ENCODE measurements at places on chromosomes 5 and 9.

GRCh38 chr9:123480791-123481190 lies 124.8 kb downstream of the CRB2 start:
- DNase-seq, result no peak

GRCh38 chr5:39031041-39031440 lies 43.2 kb downstream of the RICTOR start:
- DNase-seq, result no peak

- no peak for DNase-seq
These were observed 33.8 kb upstream of the NEURL1B start for GRCh38 chr5:172607213-172607793.

GRCh38 chr9:104269996-104270963 lies 176.2 kb downstream of the SMC2 start:
- DNase-seq, result no peak

DNA sequence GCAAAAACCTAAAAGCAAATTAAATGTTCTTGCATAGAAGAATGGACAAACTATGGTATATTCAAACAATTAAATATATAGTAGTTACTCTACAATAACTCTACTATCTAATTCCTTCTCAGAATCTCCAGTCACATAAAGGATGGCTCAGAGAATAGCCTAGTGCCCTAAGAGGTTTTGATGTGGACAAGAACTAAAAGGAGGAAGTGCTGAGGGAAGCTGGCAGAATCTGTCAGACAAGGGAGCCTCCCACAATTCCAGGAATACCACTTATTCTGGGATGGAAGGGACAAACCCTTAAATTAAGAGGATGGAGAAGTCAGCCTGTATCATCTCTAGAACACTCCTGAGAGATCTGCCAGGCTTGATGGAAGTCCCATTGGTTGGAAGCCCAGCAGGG lies 30.4 kb downstream of the TNFSF8 start:
- DNase-seq, result no peak

DNA sequence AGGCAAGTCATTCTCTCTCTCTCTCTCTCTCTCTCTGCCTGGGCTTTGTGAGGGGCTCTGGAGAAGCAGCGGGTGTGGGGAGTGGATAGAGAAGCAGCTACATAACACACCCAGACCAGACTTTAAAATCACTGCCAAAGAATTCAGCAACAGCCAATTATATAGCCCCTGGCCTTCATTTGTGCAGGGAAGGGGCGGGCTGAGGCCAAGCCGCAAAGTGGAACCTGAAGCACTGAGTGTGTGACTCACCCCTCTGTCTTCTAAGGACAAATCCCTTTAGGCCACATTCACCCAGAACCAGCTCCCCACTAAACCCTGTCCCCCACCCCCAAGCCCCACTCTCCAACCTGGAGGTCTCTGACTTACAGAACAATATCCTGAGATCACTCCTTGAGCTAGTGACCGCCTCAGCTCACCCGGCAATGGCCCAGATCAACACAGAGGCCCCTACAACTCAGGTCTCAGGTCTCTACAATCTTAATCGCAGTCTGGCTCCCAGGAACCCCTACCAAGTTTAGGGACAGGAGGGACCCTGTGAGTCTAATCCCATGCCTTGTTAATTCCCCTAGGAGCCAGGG lies 6.0 kb downstream of the B4GALT1 start:
- no peak for DNase-seq

DNA sequence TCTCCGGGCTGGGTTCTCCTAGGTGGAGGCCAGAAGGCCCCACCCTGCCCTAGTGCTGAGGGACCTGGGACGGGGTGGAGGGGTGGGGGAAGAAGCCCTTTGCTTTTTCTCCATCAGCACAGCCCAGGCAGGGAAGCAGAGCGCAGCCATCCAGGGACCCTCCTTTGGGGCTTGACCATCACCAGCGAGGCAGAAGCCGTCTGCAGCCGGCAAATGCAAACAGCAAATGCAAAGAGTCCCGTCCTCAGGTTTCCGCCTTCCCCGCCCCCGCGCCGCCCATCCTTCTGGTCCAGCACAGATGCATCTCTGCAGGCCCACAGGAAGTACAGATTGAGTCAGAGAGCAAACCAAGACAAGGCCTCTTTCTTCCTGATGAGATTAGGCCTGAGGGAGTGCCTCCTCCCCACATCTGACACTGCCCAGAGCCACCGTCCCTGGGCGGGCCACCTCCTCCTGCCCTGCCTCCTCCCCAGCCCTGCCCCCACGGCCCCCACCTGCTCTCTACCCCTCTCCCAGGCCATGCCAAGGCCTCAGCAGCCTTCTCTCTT lies 23.4 kb downstream of the CORO2A start:
- no peak for DNase-seq

DNA sequence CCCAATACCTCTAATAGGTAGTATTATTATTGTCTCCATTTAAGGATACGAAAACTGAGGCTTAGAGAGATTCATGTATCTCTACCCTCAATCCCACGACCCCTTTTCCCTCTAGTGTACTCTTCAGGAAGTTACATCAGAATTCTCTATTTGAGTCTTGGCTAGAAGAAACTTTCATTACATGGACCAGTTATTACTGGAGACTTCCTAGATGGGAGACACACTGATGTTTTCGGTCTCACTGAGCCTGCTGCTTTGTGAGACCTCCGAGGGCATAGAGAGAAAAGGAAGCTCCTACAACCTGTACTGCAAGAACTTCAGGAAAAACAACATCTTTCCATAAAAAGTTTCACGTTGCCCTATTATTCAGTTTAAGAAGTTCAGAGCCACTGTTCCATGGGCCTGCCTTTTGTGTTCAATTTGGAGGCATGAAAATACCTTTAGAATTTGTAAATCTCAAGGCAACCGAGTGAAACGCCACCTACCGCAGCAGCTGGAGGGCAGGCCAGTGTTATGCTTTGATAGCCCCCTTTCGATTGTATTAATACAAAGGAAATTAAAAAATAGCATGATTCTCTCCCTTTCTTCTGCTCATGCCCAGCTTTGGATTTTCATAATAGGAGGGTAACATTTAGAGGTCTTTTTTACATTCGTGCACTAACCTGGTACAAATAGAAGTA lies 223.3 kb downstream of the EBF1 start:
- no peak for DNase-seq

DNA sequence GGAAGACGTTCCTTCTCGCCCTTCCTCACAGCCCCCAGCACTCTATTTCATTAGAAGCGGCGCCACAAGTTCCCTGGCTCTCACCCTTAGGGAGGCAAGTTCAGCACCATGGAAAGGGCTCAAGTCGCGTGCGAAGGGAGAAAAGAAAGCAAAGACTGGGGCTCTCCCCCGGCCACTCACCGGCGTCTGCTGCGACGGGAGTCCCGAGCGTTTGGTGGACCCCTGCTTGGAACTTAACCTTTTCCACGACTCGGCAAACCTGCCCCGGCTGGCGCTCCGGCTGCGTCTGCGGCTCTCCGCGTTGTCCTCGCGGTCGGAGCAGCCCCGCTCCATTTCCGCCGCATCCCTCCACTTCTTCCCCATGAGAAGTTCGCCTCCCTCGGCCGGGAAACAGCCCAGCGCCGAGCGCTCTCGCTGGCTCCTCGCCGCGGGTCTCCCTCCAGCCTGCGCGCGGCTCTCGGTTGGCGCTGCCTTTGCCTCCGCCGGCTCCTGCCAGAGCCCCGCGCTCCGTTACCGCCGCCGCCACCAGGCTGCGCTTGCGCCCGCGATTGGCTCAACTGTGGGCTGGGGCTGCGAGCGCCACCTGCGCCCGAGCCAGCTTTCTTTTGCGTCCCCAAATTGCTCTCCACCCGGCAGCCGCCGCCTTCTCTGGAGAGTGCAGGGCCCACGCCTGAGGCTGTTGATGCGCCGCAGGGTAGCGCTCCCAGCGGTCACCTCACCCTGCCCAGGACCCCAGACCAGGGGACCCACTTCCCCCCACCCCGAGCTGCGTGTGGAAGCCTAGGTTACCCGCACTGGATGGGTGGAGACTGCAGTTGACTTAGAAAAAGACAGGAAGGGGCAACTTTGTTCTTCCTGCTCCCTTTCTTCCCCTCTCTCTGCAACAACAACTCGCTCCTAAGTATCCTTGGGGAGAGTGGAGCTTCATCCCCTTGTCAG lies 321.6 kb downstream of the CEMIP2 start:
- peak; percentile 14 for DNase-seq

GRCh38 chr5:119315516-119315949 lies 40.3 kb upstream of the TNFAIP8 start:
- DNase-seq, result no peak

GRCh38 chr5:116404016-116404415 lies 170.6 kb downstream of the SEMA6A start:
- DNase-seq, result no peak

DNA sequence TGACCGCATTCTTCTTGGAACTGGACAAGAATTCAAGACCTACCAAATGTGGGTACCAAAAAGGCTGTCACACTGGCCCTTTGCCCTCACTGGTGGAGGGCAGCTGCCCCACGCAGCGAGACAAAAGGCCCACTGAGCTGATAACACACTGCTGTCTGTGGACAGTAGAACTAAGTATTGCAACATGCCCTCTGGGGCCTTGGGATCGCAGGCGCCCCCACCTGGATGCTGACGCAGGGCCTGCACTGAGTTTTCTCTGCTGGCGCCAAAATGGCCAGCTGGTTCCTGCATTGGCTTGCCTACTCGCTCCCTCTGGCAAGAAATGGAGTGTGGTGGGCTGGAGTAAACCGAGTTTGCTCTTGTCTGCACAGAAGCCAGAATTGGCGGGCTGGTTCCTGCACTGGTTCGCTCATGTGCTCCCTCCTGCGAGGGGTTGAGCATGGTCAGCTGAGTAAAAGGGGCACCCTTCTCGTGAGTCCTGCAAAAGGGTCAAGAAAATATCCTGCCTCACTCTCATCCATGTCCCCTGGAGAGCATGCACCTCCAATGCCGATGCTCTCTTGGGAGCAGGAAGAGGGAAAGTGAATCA lies 55.7 kb downstream of the NXNL2 start:
- DNase-seq, result no peak

DNA sequence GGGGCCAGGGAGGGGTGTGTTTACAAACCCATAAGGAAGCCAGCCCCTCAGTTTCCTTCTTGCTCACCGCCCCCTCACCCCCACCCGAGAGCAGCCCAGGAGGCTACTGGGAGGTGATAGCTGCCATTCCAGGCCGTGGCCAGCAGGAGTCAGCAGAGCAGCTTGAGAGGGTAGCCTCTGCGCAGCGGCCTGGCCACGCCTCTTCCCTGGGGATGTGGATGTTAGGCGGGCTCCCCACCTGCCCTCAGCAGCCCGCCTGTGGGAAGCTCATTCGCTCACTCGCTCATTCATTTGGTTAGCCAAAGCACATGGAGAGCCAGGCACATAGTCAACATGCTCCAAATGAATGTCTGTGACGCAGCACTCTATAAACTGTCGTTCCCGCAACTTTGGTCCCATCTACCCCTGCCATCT lies 6.1 kb upstream of the DPM2 start:
- peak; percentile 70 for DNase-seq

DNA sequence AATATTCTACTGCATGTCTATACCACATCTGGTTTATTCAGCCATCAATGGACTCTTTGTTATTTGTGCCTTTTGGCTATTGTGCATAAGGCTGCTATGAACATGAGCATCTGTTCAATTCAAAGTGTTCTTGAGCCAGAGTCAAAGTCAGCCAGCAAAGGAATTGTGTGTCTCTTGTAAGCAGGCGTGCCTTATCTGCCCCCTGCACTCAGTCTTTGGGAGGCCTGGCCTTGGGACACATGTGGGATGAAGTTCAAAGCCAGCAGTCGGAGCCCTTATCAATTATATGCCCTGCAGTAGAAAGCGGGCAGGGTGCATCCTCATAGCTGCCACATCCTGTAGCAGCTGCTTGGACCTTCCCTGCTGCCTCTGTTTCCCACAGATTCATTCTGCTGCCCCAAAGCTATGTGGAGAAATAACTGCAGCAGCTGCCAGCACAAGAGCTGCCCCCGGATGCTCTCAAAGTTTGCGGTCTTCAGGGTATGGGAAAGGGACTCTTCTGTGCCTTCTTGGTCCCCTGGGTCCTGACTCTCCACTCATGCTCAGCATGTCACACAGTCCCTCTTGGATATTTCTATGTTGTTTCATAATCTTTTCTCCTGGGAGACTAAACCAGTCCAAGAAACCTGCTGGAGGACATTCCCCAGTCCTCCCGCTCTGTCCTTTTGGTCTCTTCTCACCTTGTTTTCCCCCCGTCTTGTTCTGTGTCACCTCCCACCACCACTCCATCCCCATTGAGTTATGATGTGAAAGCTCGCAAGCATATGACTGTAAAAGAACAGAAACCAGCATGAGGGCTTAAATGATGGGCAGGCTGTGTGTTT lies 35.9 kb downstream of the STOM start:
- no peak for DNase-seq

Measured in nucleus accumbens (tissue), 56 donors.